Lower lobe of right lung (tissue), 2 donors: ENCODE measurements at places on chromosomes 12 and 14. TPM values are rescaled to one million over a fixed set of nuclear protein-coding genes. Genes with fewer than 3 reads are reported as not detected.
A peak's percentile ranks its signal among the peaks of the same experiment; 100 is the strongest.

- no peak for DNase-seq
- no peak overlapping the region for H3K27ac ChIP-seq
- H3K4me3 ChIP-seq = no peak overlapping the region
- H3K36me3 ChIP-seq = no peaks in the 10 kb centered on the region
- no peaks in the 10 kb centered on the region for H3K4me1 ChIP-seq
Measured at GRCh38 chr12:42259699-42260098, 21.7 kb upstream of the YAF2 start.

GRCh38 chr12:115945491-115945885 is 332.0 kb downstream of the MED13L start:
- no peaks in the 10 kb centered on the region for H3K4me1 ChIP-seq
- no peak for DNase-seq
- H3K36me3 ChIP-seq = peaks cover 3% of the 10 kb centered on the region

- DNase-seq = peak; percentile 81
- peaks cover 27% of the 10 kb centered on the region for H3K4me1 ChIP-seq
- peak overlapping the region; percentile 76 for H3K4me3 ChIP-seq
- H3K36me3 ChIP-seq = peaks cover 29% of the 10 kb centered on the region
- peak overlapping the region; percentile 64 for H3K27ac ChIP-seq
Measured at GRCh38 chr14:88551094-88551870, 3.5 kb downstream of the PTPN21 start.

DNA sequence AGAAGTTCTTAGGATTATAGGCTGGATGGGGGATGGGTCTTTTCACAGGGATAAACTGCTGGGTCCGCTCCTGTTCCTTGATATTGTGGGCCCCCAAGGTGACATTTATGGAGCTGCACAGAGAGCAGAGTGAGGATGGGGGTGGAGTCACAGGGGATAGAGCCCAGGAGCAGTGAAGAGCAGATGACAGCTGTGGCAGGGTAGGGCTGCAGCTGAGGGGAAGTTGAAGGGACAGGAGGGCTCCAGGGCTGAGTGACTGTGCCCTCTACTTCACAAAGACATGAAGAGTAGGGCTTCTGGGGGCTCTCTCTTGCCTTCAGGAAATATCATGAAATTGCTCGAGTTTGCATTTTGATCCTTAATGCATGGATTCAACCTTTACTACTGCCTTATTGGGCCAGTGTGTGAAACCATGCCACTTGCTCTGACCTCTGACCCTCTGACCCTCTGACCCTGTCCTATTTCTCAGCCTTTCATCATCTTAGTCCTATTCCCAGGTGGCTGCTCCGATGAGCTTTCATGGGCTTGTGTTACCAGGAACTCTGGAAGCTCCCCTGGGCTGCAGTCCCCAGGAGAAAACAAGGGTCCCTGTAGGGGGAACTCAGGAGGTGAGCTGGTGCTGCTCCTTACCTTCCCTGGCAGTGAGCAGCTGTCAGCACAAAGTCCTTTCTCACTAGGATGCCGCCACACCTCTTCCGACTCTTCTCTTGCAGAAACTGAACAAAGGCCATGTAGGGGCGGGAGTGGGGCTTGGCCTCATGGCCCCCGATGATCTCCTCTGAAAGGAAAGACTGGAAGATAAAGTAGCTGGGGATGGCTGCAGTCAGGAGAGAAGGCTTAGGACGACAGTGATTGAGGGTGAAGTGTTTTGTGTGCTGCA is 1.6 kb downstream of the GZMH start:
- H3K4me3 ChIP-seq = no peak overlapping the region
- DNase-seq = no peak
- H3K27ac ChIP-seq = no peak overlapping the region
- H3K27me3 ChIP-seq = no peaks in the 10 kb centered on the region

DNA sequence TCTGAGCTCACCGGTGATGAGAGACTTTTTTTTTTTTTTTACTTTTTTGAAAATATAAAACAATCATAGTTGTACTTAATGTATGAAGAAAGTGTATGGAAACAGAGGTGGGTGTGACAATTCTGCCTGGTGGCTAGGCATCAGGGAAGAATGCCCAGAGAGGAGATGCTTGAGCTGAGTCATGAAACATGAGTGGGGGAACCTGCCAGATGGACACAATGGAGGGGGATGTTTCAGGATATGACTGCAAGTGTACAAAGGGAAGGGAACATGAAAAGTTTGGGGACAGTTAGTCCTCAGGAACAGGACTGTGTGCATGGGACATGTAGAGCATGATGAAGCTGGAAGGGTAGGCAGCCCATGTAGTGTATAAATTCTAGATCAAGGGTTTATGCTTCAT is 274.2 kb upstream of the E2F7 start:
- H3K27ac ChIP-seq = no peak overlapping the region
- no peak overlapping the region for H3K4me3 ChIP-seq
- no peak for DNase-seq
- no peaks in the 10 kb centered on the region for H3K36me3 ChIP-seq
- no peaks in the 10 kb centered on the region for H3K27me3 ChIP-seq

GRCh38 chr12:49762468-49762847 is 21.1 kb downstream of the TMBIM6 start:
- peaks cover 12% of the 10 kb centered on the region for H3K4me1 ChIP-seq
- no peaks in the 10 kb centered on the region for H3K27me3 ChIP-seq
- DNase-seq = no peak
- no peak overlapping the region for H3K4me3 ChIP-seq
- H3K36me3 ChIP-seq = peaks cover 78% of the 10 kb centered on the region

DNA sequence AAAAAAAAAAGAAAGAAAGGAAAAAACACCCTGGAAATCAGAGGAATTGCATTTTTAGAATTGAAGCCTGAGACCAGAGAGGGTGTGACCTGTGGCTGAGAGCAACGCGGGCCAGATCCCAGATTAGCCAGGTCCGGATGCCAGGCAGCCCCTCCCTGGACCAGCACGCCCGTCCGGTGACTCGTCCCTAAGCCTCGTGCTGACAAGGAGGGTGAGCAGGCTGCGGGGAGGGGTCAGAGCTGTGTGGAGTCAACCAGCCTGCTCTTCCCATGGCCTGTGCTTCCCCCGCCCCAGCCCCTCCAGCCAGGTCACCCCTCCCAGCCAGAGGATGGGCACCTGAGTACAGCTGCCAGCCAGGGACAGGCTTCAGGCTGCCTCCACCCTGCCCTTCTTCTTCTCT is 4.2 kb upstream of the KLC1 start:
- peak overlapping the region; percentile 21 for H3K4me3 ChIP-seq
- peak; percentile 81 for DNase-seq
- H3K4me1 ChIP-seq = peaks cover 43% of the 10 kb centered on the region
- no peaks in the 10 kb centered on the region for H3K27me3 ChIP-seq

HELB gene
- total RNA-seq = 6.4 TPM
